ENCODE measurements at places on chromosomes 12 and 14. TPM values are rescaled to one million over a fixed set of nuclear protein-coding genes. Genes with fewer than 3 reads are reported as not detected.

DNA sequence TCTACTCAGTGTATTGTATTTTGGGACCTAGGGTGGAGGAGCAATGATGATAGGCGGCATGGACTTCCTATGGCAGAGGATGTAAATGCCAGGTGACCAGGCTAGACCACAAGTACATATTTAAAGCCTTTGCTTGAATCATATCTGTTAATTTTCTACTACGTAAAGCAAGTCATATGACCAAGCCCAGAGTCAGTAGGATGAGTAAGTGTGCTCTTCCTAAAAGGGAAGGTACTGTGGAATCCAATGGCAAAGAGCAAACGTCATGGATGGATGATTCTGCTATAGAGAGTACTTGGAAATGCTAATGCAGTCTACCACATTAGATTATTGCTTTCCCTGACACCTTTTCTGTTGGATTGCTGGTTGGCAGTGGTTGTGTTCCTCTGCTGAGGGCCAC, 16.8 kb downstream of the GPATCH2L start:
- DNase-seq: no peak

The PITPNM2 gene
- total RNA-seq: 6.5 TPM

DNA sequence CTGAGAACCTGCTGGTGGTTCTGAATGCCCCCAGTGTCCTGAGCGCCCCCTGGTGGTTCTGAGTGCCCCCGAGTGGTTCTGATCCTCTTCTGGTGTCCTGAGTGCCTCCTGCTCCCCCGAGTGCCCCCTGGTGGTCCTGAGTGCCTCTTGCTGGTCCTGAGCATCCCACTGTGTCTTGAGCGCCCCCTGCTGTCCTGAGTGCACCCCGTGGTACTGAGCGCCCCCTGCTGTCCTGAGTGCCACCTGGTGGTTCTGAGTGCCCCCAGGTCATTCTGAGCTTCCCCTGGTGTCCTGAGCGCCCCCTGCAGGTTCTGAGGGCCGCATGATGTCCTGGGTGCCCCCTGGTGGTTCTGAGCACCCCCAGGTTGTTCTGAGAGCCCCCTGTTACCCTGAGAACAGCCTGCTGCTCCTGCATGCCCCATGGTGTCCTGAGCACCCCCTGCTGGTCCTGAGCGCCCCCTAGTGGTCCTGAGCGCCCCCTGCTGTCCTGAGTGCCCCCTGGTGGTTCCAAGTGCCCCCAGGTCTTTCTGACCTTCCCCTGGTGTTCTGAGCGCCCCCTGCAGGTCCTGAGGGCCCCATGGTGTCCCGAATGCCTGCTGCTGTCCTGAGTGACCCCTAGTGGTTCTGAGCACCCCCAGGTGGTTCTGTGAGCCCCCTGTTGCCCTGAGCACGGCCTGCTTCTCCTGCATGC, 1165.4 kb downstream of the TMEM121 start:
- peak; percentile 93 for DNase-seq

The CIDEB gene
- total RNA-seq: 25.8 TPM

DNA sequence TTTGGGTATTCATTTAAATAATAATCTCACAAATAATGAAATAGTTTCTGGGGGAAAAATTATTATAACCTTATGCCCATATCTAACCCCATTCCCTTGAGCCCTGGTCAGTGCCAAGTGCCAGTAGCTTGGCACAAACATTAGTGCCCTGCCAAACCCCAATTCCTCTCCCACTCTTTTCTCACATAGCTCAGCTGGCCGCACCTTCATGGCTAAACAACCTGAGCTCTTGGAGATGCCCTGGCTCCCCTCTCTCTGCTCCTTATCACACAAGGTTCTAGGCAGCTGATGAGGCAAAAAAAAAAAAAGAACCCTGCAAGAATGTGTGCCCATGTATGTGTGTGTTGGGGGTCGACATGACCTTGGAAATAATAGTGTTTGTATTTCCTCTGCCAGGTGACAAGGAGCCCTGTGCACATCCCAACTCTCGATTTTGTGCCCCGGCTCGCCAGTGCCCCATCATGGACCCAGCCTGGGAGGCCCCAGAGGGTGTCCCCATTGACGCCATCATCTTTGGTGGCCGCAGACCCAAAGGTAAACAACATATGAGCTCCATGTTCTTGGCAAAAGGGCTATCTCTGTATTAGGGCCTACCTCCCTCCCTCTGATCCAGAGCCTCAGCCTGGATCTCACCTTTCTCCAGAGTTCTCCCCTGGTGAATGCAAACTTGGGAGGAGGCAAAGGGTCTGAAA, 8.4 kb downstream of the PCK2 start:
- no peak for DNase-seq

DNA sequence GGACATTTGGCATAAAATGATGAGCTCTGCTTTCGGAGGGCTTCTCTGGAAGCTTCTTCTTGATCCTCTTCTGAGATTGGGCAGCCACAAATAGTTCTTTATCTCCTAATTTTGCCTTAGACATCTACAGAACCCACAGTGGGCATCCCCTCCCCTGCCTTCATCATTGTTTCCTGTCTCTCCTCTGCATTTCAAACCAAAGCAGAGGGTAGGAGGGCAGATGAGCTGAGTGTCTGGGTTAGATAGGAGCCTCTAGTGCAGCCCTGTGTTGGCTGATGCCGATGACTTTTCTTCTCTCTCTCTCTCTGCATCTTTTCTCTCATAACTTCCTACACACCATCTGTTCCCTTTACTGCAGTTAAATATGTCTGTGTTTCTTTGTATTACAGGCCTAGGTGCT, 8.5 kb upstream of the IL26 start:
- DNase-seq: no peak

- peak; percentile 46 for DNase-seq
Measured at GRCh38 chr12:59182191-59182590, 261.9 kb upstream of the LRIG3 start.

- DNase-seq: no peak
Measured at GRCh38 chr14:98959958-98960616, 311.9 kb downstream of the BCL11B start.

The GPR162 gene
- total RNA-seq: not detected

The KCNA5 gene
- not detected for total RNA-seq

DNA sequence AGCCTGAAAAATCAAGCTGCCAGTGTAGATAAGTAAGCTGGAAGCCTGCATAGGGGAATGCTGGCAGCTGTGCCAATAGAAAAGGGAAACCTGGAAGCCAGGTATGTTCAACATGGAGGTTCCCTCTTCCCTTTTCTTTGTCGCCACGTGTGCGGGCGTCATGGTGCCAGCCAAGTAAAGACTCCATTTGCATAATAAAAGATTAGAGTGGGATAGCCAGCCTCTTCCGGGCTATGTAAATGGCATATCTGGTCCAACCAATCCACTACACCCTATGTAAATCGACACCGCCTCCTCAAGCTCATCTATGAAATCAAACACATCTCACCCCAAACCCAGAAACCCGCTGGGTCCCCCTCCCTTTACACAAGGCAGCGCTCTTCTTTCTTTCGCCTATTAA, 5.6 kb upstream of the ADGRD1 start:
- no peak for DNase-seq

DNA sequence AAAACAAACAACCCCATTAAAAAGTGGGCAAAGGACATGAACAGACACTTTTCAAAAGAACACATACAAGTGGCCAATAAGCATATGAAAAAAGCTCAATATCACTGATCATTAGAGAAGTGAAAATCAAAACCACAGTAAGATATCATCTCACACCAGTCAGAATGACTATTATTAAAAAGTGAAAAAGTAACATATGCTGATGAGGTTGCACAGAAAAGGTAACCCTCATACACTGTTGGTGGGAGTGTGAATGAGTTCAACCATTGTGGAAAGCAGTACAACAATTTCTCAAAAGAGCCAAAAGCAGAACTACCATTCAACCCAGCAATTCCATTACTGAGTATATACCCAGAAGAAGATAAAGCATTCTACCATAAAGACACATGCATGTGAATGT, 18.2 kb downstream of the PDE6H start:
- no peak for DNase-seq

The IL23A gene
- total RNA-seq: 48.5 TPM

- DNase-seq: no peak
Measured at GRCh38 chr14:50109342-50109741, 7.0 kb downstream of the VCPKMT start.

The MUCL1 gene
- not detected for total RNA-seq

DNA sequence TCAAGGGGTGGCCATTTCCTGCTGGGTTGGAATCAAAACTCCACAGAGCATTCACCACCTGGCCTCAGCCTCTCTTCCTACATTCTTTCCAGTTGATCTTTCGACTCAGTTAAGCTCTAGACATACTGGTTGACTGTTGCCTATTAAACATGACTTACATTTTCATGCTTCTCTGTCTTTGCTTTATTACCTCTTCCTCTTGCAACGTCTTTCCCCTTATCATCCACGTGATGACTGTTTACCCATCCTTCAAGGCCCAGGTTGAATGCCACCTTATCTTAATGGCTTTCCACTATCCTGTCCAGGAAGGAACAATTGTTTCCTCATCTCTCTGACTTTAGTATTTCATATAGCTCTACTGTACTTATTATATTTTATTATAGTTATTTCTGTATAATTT, 24.4 kb upstream of the CCDC175 start:
- DNase-seq: no peak

GRCh38 chr12:45577844-45578399, 151.6 kb upstream of the ARID2 start:
- no peak for DNase-seq

GRCh38 chr12:88810806-88811205, 230.5 kb upstream of the KITLG start:
- no peak for DNase-seq

The CFAP54 gene
- 0.33 TPM for total RNA-seq

- no peak for DNase-seq
Measured at GRCh38 chr14:91005716-91006115, 54.7 kb downstream of the RPS6KA5 start.

- DNase-seq: no peak
Measured at GRCh38 chr12:110575326-110575725, 7.8 kb downstream of the PPTC7 start.

DNA sequence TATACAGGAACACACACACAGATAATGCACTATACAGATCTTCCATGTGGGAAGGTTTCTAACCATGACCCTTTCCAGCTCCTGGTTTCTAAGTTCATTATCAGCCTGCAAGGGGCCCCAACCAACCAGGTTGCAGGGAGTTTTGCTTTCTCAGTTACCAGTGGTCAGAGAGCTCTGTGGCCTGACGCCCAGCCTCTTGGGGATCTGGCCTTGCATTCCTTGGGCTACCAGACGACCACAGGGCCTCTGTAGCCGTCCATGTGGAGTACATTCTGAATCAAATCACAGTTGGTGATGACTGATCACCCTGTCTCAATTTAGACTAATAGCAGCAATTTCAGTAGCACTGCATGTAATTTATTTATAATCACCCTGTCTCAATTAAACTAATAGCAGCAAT, 47.5 kb downstream of the PAH start:
- no peak for DNase-seq

GRCh38 chr14:80059041-80059440, 152.3 kb downstream of the DIO2 start:
- DNase-seq: no peak

The DBX2 gene
- total RNA-seq: not detected

The HSPA2 gene
- total RNA-seq: 6.6 TPM

DNA sequence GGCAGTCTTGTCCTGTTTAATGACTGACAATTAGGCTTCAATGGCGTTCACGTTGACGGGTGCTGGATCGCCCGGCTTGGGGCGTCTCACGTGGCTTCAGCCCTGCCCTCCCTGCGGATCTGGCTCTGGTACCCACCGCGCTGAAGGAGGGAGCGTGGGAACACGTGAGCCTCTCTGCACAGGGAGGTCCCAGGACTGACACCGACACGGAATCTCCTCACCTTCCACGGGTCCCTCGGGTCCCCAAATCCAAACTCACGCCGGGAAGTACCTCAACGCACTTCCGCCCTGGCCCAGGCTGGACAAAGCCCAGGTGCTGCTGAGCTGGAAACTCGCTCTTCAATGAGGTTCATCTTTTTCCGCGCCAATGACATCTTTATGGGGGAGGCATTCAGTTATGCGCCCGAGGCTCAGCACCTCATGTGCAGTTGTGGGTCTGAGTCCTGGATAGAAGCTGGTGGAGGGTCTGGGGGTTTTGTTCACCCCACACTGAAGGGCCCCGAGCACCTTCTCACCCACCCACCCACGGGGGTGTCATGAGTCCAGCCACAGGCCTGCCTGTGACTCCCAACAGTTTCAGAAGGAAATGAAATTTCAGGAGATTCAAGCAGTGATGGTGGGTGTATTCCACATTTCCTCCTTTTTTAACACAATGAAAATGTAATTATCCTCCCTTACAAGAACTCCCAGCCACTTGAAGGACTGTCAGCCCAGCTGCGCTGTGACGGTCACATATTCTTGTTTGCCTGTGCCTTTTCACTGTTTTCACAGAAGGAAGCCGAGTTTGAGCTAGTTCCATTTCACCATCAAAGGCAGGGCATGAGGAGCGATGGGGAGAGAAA, 251.7 kb upstream of the SFSWAP start:
- no peak for DNase-seq

Measured in activated CD4-positive, alpha-beta memory T cell treated with anti-CD3 and anti-CD28 coated beads for 36 hours (primary cell).